ENCODE measurements at places on chromosomes 2 and 18.
A peak's percentile ranks its signal among the peaks of the same experiment; 100 is the strongest.

DNA sequence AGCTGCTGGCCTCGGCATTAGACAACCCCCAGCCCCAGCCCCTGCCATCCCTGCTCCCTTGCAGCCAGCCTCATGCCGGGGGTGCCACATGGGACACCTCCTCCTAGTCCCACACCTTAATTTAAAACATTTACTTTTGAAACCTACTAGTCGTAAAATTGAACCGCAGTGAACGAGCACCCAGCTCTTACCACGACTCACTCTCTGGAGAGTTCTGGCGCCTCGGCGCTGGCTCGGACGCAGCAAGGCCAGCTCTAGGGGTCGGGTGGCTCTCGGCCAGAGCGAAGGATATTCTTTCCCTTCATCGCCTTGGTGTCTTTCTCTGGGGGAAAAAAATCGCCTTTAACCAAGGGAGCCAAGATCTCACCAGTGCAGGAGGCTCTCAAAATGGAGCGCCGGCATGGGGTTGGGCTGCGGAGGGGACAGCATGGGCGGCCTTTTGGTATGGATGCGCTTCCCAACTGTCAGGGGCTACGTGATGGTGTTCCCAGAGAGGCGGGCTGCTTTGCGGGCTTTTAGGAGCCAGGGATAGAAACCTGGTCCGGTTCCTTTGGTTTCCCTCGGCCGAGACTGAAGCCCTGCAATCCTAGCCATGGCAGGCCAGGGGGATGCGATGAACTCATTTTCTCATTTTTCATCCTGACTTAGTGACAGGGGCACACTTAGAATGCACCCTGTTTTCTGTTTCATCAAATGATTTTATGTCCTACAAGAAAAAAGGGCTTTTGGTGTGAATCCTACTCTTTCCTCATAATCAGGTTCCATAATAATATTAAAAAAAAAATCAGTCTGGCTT, 2.0 kb downstream of the HPCAL1 start:
- DNase-seq: no peak

DNA sequence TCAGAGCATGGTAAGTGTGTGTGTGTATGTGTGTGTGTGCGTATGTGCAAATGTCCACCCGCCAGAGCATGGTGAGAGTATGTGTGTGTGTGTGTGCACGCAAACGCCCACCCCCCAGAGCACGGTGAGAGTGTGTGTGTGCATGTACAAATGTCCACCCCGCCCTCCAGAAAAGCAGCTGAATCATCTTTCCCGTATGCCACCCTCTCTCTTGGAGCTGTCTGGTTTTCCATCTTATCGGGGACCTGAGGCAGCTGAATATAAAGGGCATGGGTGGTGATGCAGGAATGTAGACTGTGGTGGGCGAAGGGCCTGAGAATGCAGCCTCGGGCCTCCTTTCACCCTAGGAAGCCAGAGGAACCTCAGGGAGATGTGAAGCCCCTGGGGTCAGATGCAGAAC, 66.9 kb downstream of the COPS7B start:
- DNase-seq: no peak

- DNase-seq: no peak
Observed at GRCh38 chr2:8242739-8243138, 439.1 kb upstream of the ID2 start.

DNA sequence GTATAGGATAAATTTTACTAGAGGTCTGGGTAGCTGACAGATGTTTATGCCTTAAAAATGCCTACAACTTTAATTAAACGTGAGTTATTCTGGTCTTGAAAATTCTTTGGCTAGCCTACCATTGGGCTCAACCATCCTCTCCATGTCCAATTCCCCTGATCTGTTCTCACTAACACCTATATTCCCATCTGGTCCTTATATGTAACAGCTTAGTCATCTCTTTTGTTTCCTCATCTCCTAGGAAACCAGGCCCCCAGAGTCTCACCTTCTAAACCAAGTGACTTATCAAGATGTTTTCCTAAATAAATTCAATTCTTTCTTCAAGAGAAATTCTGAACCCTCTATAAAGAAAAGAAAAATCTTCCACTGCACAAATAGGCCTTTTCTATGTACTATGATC, 148.5 kb downstream of the TTC32 start:
- no peak for DNase-seq

- no peak for DNase-seq
Observed at GRCh38 chr2:44218771-44219170, 50.1 kb downstream of the PPM1B start.

GRCh38 chr18:78998371-78999071, 18.9 kb downstream of the SALL3 start:
- DNase-seq: no peak

GRCh38 chr2:2825516-2826208, 494.6 kb upstream of the MYT1L start:
- DNase-seq: no peak

DNA sequence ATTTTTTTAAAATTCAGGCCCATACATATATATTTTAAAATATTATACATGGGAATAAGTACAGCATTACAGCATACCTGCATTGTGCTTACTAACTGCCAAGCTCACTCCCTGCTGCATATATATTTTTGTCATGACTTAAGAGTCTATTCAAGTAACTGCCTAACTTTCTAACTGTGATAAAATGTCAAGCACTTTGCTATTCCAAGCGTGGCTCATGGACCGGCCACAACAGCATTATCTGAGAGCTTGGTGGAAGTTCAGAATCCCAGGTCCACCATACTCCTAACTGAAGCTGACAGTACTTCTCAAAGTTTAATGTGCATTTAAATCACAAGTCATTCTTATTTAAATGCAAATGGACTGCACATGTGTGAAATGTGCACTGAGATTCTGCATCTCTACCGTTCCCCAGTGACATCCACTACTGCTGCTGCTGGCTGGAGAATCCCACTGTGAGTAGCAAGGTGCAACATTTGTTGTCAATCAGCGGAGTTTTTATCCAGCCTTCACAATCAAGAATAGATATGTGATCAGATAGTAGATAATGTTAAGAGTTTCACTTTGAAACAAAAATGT, 79.1 kb downstream of the DYM start:
- DNase-seq: no peak

DNA sequence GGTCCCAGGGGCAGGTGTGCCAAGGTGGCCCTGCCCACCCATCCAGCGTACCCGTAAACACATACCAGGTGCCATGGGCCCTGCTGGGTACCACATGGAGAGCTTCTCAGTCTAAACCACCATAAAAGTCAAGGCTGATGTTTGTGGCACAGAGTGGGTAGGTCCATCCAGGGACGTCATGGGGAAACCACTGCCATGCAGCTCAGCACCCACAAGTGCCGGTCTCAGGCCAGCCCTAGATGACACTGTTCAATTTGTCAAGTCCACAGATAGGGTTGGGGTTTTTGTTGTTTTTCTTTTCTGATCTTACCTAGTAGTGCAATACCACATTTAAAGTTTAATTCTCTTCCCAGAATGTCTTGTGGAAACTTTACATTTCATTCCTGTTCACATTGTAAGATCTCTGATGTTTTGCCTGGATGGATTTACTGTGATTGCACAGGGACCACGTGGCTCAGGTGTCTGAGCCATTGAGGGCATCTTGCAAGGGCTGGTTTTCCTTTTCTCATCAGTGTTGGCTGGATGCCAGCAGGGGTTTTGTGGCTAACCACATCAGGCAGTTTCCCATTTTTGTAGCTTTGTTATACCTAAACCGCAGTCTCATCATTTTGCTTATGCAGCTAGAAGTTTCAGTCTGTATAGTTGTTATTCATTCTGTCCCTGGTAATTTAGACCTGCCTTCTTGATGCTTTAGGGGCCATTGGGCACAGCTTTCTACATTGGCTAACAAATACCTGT, 64.7 kb downstream of the STK25 start:
- DNase-seq: no peak

DNA sequence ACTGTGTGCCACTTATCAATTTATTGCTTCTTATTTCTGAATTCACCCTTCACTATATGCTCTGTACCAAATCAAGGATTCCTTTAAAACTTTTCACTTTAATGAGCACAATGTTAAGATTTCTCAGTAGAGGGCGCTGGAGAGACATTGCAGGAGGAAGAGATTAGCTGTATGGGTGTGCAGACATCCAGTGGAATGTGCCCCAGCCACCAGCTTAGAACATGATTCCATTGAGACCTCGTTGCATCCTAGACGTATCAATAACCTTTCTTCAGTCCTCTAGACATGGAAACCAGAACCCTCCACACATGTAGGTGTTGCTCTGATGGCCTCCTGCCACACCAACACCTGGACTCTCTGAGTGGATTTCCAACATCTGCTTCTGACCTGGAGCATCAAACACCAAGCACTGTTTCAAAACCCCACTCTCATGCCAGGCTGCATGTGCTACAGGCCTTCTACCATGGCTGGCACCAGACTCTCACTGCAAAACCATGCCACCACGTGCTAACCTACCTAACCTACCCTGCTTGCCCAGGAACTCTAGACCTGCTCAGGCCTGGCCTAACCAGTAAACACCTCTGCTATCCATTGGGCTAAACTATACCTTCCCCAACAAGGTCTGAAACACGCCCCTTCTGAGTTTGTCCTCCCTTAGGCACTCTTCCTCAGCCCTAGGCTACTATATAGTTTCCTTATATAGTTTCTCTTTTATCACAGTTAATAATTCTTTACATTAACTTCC, 633.2 kb upstream of the PKDCC start:
- DNase-seq: peak; percentile 6

GRCh38 chr2:69013142-69013839, at the start of gene ANTXR1:
TSS of gene ANTXR1 (plus strand) at chr2:69013179. CDS start at chr2:69013500, 321 bp downstream.
- no peak for DNase-seq

Data from GM12891 (cell line).